Hepatocyte (in vitro differentiated cells): ENCODE measurements at places on chromosomes 11 and 22.

DNA sequence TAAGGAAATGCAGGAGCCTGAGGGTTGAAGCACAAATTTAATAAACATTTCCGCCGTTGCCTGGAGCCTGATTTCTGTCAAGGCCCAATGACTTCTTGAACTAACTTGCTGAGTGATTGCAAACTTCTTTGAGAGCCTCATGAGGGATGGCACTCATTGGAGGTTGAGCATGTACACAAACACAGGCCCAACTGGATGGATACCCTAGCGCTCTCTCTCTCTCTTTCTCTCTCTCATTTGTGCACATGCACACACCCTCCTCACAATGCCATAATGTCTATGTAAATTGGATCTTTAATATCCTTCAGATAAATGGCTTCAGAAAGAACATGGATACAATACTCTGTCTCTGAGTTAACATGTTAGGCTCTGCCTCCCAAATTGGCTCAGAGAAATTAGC is 597.7 kb upstream of the CADM1 start:
- no peak overlapping the region for H3K27ac ChIP-seq
- H3K4me1 ChIP-seq = no peaks in the 10 kb centered on the region
- H3K36me3 ChIP-seq = no peaks in the 10 kb centered on the region
- H3K27me3 ChIP-seq = no peaks in the 10 kb centered on the region

DNA sequence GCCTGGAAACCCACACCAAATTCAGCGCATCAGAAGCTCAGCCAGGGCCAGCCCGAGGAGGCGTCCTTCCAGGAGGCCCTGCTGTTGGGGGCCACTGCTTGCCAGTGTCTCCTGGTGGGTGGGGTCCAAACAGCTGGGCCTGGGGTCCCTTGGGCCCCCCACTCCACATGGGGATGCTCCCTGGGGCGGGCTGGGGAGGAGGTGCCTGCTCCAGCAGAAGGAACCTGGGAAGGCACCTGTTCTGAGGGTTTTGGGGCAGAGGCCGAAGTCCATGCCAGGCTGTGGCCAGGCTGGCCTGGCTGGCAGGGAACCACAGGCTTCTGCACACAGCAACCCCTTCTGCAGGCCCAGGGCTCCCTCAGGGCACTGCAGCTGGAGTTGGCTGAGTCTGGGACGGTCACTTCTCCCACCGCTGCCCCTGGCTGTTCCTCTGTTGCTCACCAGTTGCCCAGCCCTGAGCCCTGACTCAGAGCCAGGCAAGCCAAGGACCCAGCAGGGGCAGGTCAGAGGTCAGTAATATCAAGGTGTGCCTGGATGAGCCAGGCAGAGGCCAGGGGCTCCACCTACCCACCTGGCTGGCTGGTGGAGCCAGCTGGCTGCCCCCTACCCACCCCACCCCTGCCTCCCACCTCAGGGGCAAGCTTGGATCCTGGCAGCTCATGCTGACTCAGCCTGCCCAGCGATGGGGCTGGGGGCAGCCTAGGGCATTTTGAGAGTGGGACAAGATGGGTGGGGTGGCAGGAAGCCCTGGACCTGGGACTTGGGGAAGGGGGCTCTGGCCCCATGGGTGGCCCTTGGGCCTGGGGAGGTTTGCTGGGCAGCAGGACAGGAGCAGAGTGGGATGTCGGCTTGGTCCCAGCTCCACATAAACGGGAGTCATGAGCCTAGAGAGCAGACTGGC is 12.0 kb upstream of the PHLDA2 start:
- no peaks in the 10 kb centered on the region for H3K27me3 ChIP-seq
- H3K27ac ChIP-seq = no peak overlapping the region
- H3K4me1 ChIP-seq = no peaks in the 10 kb centered on the region
- H3K36me3 ChIP-seq = no peaks in the 10 kb centered on the region

DNA sequence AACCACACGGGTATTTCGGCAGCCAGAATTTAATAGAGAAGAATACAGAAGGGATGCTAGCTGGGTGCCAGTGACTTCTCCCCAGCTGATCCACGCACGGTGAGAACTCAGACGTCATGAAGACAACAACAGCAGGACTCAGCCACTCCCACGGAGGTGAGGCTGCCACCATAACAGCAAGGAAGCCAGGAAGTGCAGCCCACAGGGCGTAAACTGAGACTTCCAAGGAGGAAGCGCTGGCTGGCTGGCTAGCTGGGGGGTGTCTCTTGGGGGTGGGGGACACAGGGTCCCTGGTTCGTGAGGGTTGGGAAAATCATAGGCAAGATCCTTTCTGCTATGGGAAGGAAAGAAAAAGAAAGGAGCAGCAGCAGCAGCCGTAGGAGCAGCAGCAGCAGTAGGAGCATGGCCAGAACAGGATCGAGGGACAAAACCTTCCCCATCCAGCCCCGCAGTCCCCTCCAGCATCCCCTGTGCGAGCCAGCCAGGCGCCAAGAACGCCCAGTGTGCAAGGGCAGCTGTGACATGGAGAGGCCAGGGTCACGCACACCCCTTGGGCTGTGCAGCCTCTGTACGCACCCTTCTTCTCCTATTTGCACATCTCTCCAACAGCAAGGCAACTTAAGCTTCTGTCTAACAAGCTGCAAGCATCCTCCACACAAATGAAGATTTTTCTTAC is 49.6 kb upstream of the SHANK2 start:
- H3K27me3 ChIP-seq = no peaks in the 10 kb centered on the region
- peaks cover 7% of the 10 kb centered on the region for H3K4me1 ChIP-seq
- H3K36me3 ChIP-seq = no peaks in the 10 kb centered on the region
- H3K4me3 ChIP-seq = no peak overlapping the region
- no peak for DNase-seq

DNA sequence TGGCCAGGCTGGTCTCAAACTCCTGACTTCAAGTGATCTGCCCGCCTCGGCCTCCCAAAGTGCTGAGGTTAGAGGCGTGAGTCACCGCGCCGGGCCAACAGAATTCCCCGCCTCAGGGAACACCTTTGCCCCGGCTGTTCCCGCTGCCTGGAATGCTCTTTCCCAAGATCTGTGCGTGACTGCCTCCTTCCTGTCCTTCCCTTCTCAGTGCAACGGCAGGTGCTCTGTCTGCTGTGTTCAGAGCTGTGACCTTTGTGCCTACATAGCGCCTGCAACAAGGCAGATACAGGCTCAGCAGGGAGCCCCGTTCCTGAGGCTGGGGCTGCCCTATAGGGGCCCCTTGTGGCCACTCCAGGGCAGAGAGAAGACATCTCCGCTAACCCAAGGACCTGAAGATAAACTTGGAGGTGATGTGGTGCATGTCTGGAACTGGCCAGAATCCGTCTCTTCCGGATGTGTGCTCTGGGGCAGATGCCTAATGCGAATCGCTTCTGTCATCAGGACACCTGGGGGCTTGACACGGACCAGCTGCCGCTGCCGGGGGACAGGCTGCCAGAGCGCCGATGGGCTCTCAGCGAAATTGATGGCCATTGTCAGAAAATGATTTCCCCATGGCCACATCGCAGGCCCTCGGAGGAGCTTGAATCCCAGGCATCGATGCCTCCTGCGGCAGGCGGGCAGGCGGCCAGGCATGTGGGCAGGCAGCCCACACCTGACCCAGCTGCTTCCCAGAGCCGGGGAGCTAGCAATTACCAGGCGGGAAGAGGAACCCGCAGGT is 43.5 kb upstream of the TCF20 start:
- H3K36me3 ChIP-seq = no peaks in the 10 kb centered on the region
- H3K27ac ChIP-seq = peak overlapping the region; percentile 67
- DNase-seq = peak; percentile 90

DNA sequence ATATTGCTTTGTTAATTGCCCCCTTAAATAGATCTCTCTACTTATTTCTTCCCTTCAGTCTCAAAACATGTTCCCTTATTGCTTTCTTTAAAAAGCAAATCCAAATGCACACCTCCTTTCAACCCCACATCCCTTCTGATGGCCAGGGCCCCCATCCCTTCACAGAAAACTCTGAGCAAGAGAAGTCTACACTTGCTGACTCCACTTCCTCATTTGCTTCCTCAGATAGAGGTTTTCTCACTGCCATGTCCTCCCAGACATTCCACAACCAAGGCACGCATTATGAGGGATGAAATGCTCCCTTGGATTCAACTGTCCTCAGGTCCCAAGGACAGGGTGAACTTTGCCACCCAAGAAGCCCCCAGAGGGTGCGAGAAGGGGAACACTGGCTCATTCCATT is 43.1 kb downstream of the CSNK2A3 start:
- H3K4me1 ChIP-seq = no peaks in the 10 kb centered on the region
- no peak for DNase-seq
- no peaks in the 10 kb centered on the region for H3K27me3 ChIP-seq
- no peak overlapping the region for H3K4me3 ChIP-seq
- no peak overlapping the region for H3K27ac ChIP-seq

- peaks cover 16% of the 10 kb centered on the region for H3K4me1 ChIP-seq
- no peaks in the 10 kb centered on the region for H3K36me3 ChIP-seq
- H3K27ac ChIP-seq = no peak overlapping the region
- no peak for DNase-seq
Observed at GRCh38 chr11:111305876-111306275, 7.5 kb downstream of the POU2AF3 start.

DNA sequence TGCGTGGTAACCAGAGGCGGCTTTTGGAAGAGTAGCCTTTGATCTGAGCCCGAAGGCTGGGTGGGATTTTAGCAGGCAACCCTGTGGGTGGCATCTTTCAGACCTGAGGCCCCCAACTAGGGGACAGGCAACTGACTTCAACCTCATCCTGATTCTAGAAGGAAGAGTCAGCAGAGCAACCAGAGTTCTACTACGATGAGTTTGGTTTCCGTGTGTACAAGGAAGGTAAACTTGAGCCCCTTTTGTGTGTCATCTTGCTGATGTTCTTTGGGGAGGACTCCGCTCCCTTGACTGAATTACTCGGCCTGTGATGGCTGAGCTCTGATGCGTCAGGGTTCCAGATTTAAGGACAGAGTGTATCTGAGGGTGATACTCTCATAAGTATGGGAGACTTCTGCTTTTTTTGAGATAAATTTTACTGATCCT is 31.6 kb downstream of the SGSM3 start:
- no peaks in the 10 kb centered on the region for H3K4me1 ChIP-seq
- H3K4me3 ChIP-seq = no peak overlapping the region
- H3K27me3 ChIP-seq = no peaks in the 10 kb centered on the region

- DNase-seq = no peak
- H3K27ac ChIP-seq = no peak overlapping the region
Observed at GRCh38 chr11:2366276-2366675, 10.8 kb upstream of the CD81 start.

GRCh38 chr11:122176651-122177050 is 60.6 kb upstream of the BLID start:
- no peaks in the 10 kb centered on the region for H3K27me3 ChIP-seq
- H3K36me3 ChIP-seq = no peaks in the 10 kb centered on the region
- no peak for DNase-seq
- no peak overlapping the region for H3K27ac ChIP-seq
- H3K4me3 ChIP-seq = no peak overlapping the region
- no peaks in the 10 kb centered on the region for H3K4me1 ChIP-seq

DNA sequence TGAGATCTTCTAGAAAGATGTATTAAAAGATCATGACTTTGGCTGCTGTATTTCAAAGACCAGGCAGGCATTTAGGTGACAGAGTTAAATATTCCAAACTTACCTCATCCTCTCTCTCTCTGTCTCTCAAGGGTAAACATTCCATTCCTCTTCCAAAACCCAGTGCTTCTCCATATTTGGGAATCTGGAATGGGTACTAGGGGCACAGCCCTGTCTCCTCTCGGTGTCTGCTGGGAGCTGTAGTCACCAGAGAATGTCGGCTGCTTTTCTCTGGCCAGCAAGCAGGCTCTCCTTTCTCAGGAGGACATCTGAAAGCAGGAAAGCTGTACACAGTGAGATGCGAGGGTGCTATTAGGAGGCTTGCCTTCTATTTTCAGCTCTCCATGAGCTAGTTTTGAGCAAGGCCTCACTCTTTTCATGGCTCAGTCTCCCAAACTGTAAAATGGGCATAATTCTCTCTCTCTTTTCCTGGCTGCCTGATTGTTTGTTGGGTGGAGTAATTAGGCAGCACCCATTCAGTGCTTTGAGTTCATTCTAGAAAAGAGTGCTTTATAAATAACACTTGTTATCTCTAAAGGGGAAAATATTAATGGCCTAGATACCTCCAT is 9.3 kb upstream of the PEX26 start:
- no peaks in the 10 kb centered on the region for H3K27me3 ChIP-seq
- H3K4me1 ChIP-seq = peaks cover 24% of the 10 kb centered on the region
- DNase-seq = no peak
- H3K4me3 ChIP-seq = no peak overlapping the region

- no peaks in the 10 kb centered on the region for H3K27me3 ChIP-seq
- H3K4me3 ChIP-seq = no peak overlapping the region
Observed at GRCh38 chr22:29539105-29539504, 14.5 kb downstream of the THOC5 start.

DNA sequence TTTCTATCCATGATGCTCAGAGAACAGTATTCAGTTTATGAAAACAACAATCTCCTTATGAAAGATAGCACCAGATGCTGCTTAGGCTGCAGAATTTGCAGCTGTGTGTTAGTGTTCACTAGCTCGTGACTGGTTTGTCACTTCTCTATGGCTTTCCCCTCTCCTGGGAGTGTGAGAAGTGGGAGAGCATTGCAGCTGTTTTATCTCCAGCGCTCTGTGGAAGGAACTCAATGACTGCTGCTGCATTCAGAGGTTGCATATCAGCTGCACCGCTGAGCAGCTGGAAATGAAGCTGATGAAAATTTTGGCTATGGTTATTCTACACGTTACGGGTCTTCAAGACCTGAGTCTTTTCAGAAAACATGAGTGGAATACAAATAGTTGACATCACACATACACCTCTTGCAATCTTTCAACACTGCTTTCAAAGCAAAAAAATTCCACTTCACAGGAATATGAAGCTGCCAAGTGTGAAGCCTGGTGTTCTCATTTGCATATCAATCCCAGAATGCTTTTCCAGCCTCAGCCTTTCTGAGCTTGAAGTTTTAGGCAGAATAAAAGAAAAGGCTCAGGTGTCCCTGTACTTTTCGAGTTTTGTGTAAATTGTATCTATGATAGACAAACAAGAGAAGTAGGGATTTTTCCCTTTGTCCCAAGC is 149.3 kb upstream of the DDI1 start:
- H3K4me3 ChIP-seq = no peak overlapping the region
- no peak for DNase-seq
- H3K27me3 ChIP-seq = no peaks in the 10 kb centered on the region
- H3K4me1 ChIP-seq = no peaks in the 10 kb centered on the region

DNA sequence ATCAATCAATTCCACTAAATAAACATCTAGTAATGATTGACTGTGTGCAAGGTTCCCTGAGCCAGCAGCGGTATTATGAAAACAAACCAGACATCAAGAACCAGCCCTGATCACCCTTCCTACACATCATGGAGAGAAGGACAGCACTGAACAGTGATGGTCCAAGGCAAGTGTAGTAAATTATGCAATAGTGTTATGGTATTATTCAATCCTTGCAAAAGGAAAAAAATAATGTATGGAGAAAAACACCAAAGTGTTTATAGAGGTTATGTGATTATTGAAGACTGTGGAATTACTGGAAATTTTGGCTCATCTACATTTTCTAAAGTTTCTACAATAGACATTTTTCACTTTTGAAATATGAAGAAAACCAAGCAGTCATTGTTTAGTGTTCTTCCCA is 105.3 kb downstream of the RCN1 start:
- H3K4me3 ChIP-seq = no peak overlapping the region
- no peak overlapping the region for H3K27ac ChIP-seq
- H3K4me1 ChIP-seq = no peaks in the 10 kb centered on the region
- H3K27me3 ChIP-seq = no peaks in the 10 kb centered on the region
- DNase-seq = no peak
- H3K36me3 ChIP-seq = no peaks in the 10 kb centered on the region
